ENCODE measurements at places on chromosomes 2 and 18.

DNA sequence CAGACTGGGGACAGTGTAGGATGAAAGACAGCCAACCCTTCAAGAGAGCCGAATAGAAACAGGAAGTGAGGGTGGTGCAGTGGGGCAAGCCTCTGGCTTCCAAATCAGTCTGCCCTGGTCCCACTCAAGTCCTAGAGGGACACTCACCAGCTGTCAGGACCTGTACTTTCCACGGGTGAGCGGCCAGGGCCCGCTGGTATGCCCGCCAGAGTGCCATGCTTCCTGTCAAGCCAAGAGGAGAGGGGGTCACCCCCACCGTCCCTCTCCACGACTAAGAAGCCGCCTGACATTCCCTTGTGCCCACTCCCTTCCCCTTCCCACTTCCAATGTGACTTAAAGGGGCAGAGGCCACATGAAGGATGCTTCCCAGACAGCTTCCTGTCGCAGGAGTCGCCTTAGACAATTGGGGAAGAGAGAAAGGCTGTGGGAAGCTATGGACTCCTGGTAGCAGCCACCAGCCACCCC, 564 bp downstream of the MPV17 start:
- peak; percentile 39 for DNase-seq

DNA sequence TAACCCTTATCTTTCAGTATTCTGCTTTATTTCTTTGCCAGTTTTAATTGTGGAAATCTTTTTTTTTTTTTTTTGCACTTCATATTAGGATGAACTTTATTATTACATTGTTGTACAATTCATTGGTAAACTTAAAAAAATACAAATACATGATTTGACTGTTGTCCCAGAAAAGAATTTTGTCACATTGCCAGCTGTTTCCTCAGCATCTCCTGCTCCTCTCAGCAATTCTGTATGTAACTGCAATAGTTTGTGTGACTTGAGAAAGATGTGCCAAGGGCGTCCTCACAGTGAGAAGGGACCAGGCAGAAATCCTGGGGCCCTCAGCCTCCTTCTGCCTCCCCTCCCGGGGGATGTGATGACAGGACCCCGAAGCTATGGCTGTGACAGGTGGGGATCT, 254.4 kb downstream of the NBAS start:
- no peak for DNase-seq

DNA sequence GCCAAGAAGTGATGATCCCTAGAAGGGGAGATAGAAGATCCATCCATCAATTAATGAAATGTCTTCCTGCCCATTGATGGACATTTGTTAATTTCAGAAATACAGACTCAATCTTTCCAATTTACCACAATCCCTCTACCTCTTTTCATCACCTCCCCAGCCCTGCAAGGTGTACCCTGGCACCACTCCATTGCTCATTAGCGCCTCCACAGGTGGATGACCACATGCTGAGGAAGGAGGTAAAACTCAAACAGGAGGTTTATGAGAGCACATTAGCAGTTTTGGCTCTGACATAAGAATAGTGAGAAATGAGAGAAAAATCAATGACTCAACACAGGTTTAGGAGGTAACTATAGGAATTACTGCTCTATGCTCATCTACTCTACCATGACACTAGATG, 208.0 kb downstream of the C1D start:
- DNase-seq = no peak

DNA sequence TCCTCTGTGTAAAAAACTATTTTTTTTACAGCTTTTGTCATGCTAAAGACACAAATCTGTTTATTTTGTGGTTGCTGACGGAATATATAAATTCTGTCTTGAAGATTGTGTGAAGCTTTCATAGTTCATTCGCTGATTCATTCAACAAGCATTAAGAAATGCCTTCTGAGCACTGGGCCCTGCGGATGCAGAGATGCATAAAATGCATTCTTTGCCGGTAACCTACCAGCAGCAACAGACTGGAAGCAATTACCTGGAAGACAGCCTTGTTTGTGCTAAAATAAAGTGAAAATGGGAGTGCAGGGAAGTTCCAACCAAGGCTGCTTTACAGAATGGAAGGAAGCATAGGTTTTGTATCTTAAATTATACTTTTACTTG, 119.7 kb downstream of the PMAIP1 start:
- peak; percentile 79 for DNase-seq

DNA sequence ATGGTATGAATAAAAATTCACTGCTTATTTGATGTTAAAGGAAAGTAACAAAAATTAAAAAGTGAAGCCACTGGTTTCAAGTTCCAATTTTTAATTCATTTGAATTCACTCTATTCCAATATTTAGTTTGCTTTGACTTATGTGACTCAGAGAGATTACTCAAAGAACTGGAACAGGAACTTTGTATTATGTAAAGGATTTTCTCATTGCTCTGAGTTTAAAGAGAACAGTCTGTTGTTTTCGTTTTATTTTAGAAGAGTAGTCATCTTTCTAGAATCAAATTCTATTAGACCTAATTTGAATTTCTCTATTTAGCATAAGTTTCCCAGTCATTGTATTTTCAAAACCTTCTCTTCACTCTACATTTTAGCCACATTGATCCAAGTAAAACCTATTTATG, 300.1 kb upstream of the SLC8A1 start:
- DNase-seq = no peak

GRCh38 chr2:172525601-172526000, 30.3 kb upstream of the PDK1 start:
- no peak for DNase-seq

DNA sequence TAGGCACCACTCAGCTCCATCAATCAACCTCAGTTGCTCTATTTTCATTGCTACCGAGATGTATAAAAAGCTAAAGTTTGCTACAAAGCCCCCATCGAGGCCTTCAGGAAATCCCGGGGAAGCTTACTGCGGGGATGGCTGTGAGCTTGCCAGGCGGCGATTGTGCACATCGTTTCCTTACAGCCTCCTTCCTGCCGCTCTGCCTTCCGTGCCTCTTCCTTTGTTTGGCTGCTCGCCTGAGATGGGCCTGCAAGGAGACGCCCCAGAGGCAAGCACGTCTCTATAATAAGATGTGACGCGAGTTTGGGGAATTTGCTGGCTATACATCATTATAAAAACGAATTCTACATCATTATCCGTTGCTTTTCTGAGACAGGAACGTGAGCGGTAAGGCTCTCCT, 41.6 kb downstream of the DHRS9 start:
- no peak for DNase-seq

DNA sequence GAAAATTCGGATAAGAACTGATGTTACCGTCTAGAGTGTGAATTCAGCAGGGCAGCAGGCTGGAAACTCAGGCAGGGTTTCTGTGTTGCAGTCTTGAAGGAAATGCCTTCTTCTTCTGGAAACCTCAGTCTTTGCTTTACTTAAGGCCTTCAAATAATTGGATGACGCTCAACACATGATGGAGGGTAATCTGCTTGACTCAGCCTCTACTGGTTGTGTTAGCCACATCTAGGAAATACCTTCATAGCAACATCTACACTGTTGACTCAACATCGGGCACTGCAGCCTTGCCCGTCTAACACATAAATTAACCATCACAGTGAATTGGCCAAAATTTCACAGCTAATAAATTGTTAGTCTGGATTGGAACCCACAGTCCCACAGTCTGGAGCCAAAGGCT, 37.2 kb downstream of the YPEL5 start:
- no peak for DNase-seq

- DNase-seq = no peak
Measured at GRCh38 chr2:52428224-52428623, 1339.4 kb upstream of the CHAC2 start.

- DNase-seq = no peak
Measured at GRCh38 chr2:189913821-189914220, 129.6 kb downstream of the PMS1 start.

DNA sequence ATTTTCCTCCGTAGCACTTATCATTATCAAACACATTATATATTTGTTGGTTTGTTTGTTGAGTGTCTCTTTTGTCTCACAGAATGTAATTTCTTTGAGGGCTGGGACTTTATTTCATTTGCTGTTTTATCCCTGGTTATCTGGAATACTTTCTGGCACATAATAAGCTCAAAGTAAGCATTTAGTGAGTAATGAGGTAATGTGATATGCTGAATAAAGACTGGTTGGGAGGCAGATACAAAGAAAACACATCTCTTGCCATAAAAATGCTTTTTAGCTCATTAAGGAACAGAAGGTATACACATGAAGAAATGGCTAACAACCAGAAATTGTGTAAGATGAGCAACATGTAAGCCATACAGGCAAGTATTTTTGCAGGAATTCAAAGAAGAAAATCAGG, 1411.8 kb downstream of the LRP1B start:
- no peak for DNase-seq

- DNase-seq = no peak
Measured at GRCh38 chr18:69250305-69251151, 150.2 kb upstream of the DOK6 start.

- DNase-seq = no peak
Measured at GRCh38 chr2:9819551-9819950, 23.7 kb upstream of the TAF1B start.

DNA sequence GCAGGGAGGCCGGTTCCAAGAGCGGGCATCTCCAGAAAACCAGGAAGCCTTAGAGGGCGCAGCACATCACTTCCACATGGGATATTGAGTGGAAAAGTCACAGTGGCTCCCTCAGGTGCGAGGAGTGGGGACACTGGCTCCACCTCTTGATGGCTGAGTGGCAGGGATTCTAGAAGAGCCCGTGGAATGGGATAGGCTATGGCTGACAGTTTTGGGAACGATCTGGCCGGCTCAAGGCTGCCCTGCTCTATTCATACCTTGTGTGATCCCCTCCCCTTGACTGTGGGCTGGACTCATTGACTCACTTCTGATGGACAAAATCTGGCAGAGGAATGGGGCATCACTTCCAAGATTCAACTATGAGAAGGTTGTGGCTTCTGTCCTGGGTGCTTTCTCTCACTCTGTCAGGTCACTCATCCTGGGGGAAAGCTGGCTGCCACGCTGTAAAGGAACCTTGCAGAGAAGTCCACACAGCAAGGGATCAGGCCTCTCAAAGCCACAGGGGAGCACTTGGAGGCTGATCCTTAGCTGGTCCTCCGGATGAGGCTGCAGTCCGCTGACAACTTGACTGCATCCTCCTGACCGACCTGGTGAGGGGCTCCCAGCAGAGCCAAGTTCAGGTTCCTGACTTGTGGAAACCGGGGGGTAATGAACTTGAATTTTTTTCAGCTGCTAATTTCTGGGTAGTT, 46.7 kb upstream of the HS6ST1 start:
- DNase-seq = no peak

DNA sequence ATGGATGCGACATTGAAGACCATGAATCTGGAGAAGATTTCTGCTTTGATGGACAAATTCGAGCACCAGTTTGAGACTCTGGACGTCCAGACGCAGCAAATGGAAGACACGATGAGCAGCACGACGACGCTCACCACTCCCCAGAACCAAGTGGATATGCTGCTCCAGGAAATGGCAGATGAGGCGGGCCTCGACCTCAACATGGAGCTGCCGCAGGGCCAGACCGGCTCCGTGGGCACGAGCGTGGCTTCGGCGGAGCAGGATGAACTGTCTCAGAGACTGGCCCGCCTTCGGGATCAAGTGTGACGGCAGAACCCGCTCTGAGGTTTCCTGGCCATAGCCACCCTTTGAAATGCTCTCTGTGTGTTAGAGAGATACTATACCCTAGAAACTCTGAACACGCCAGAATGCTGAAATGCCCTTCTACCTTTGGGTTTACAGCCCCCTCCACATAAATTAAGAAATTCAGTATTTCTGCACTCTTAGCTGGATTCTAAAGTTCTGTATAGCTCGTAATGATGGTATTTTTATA, 659 bp downstream of the CHMP1B start:
- peak; percentile 43 for DNase-seq

GRCh38 chr2:175140332-175140731, 27.7 kb downstream of the ATF2 start:
- no peak for DNase-seq

DNA sequence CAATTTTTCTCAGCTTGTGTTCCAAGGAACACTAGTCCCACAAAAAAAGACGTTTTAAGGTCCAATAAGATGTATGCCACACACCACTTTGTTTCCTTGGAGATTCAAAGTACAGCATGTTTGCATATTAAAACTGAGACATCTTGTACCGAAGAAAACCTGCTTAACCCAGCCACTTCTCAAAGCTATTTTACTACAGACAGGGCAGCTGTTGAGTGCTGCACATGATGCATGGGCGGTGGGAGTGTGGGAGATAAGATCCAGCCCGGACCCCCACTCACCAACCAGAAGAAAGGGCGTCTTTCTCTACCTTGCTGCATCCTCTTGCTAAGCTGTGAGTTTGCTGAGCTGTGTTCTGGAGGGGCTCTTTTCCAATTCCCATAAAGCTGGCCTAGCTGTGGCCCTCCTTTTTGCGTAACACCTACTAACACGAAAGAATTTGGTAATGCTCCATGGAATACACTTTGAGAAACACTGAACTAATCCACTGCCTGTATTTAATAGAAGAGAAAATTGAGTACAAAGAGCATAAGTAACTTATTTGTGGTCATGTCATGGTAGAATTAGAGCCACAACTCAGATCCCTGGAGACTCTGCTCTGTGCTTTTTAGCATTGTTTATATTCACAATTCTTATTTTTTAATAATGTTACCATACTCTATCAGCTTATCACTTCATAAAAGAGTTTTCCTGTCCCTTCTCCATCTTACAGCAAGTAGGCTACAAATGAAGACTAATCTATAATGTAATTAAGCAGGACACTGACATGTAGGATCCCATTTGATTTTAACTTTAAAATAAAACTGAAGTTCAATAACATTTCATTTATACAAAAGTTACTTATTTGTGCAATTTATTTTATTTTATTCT, 90.0 kb downstream of the PLEKHM3 start:
- DNase-seq = no peak

- no peak for DNase-seq
Measured at GRCh38 chr2:64620661-64621060, 33.1 kb downstream of the SERTAD2 start.

- no peak for DNase-seq
Measured at GRCh38 chr2:134677856-134678756, 40.7 kb downstream of the TMEM163 start.

GRCh38 chr2:43443282-43443681, 152.6 kb downstream of the THADA start:
- DNase-seq = no peak

DNA sequence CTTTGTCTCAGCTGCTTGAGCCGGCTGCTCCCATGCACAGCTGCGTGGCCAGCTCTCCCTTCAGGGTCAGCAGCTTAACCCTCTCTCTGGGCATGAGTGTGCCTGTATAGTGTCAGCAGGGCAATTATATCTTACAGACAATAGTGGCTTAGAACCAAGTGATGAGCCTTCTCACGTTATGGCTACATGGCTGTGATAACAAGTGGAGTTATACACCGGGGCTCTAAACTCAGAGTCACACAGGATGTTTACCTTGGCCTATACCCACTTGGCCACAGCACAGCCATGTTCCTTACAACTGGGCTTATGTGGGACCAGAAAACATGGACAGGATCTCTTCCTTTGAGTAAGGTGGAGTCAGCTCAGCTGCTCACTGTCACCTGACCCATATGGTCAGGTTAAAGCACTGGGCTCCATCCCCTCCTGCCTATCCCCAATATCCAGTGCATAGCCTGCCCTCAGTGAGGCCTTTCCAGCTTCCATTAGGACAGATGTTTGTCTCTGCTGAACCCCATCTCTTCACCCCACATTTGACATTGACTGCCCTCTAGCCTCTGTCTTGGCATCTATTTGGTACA, 294.2 kb upstream of the NCKAP5 start:
- no peak for DNase-seq

- no peak for DNase-seq
Measured at GRCh38 chr2:49265471-49265870, 111.2 kb upstream of the FSHR start.

Measured in ACHN (cell line).